ENCODE measurements at places on chromosomes 1 and 21.

- no peak for DNase-seq
These were observed 34.2 kb downstream of the AK5 start for GRCh38 chr1:77316006-77316405.

DNA sequence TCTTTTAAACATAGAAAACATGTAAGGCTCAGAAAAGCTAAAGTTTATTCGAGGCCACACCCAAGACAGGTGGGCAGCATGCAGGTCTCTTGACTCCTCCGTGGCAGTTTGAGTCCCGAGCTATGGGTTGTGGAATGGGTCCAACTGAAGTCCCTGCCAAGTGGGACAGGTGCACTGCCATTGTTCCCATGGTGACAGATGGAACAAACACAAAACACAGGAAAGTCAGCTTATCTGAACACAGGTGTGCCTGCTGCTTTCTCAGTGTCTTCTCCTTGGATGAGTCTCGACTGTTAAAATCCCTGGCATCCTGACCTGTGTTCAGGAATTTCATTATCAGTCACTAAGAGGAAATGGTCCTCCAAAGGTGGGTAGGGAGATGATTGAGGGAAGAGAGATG lies 99.0 kb upstream of the RAB4A start:
- DNase-seq: no peak

GRCh38 chr1:20200966-20201365 lies 14.6 kb upstream of the PLA2G2C start:
- DNase-seq: no peak

DNA sequence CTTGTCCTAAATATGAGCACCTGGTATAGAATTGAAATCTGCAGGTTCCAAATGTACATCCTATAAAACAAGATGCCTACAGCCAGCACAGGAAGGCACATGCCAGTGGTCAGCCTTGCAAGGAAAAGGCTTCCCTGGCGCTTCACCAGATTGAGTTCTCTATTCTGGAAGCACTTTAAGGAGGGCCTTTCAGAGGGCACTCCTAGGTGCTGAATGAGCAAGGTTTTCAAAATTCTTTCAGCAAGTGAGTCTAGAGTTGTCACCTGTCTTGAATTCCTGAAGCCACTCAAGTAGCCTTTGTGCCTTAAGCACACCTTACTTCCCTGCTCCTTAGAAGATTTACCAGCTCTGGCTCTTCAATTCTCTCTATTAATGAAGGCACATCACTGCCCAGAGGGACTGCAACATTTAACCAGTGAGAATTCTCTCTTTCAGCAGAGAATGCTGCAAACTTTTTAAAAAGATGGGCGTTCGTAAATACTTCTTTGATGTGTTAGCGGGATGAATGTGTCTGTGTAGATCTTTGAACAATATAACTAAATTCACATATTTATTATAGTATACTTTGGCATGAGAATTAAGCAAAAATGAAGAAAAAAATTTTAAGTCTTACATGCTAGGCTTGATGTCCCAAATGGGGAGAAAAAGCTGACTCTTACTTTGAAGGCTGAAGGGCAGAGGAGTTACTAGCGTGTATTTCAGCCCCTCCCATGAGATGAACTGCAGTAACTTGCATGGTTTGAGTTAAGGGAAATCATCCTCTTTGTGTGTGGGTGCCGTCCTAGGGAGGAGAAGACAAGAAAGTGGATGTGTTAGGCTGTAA lies 162.0 kb downstream of the NTPCR start:
- peak; percentile 22 for DNase-seq

GRCh38 chr1:152185544-152186391 lies 26.7 kb upstream of the RPTN start:
- DNase-seq: peak; percentile 63

Data from inflammatory macrophage (primary cell).